Stimulated activated CD4-positive, alpha-beta T cell treated with anti-CD3 and anti-CD28 coated beads, Interleukin-4, amount 100 ng/mL, for 48 hours (primary cell): ENCODE measurements at places on chromosomes 12 and 14.

DNA sequence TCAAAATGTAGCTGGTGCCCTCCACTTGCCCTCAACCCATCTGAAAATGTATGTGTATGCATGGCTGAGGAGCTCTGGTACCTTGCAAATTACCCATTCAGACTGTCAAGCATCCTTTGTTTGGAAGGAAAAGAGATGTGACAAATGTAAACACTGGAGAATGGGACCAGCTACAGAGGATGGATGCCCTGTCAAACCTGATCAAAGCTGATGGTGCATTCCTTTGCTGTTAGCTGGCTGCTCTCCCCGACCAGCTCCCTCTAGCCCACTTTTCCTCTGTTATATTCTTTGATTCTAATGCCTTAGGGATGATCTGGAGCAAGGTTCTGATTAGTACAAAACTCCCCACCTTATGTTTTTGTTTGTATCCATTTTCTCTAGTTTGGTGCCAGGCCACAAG is 310.3 kb downstream of the C12orf75 start:
- no peak for DNase-seq

GRCh38 chr12:48925304-48926011 is at the start of gene FKBP11:
Gene FKBP11 (minus strand): TSS chr12:48925492. CDS start chr12:48925428, 64 bp downstream.
- DNase-seq = peak; percentile 58

DNA sequence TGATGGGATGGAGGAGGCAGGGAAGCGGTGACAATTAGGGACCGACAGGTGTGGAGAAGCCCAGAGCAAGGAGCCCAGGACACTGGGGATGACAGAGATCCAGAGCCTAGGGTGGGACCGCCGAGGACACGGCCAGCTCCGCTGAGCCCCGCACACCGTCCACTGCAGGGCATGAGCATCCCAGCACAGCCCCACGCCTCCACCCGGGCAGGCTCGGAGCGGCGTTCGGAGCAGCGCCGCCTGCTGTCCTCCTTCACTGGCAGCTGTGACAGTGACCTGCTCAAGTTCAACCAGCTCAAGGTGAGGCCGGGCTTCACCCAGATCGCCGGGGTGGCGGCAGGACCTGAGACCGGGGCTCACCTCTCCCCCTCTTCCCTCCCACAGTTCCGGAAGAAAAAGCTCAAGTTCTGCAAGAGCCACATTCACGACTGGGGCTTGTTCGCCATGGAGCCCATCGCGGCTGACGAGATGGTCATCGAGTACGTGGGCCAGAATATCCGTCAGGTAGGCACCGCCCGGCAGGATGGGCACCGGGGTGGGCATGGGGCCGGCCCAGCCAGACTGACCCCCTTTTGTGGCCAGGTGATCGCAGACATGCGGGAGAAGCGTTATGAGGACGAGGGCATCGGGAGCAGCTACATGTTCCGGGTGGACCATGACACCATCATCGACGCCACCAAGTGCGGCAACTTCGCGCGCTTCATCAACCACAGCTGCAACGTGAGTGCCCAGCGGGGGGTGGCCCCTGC is 23.7 kb downstream of the SETD1B start:
- no peak for DNase-seq

DNA sequence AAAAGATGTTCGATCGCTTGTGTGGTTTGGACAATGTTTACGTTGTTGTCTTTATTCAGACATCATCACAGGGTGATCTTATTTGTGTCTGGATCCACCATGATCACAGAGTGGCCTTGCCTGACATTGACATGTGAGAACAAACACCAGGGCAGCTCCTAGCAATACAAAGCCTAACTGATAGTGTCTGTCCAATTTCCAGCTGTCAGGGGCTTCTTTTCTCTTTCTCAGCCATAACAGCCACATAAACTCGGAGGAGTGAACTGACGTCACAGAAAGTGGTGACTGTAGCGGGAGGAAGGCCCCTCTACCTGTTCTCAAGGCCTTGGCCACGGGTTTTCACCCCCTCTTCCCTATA is 5.8 kb upstream of the SLC6A13 start:
- DNase-seq = no peak

- no peak for DNase-seq
Measured at GRCh38 chr12:33602515-33602914, 162.9 kb upstream of the SYT10 start.

DNA sequence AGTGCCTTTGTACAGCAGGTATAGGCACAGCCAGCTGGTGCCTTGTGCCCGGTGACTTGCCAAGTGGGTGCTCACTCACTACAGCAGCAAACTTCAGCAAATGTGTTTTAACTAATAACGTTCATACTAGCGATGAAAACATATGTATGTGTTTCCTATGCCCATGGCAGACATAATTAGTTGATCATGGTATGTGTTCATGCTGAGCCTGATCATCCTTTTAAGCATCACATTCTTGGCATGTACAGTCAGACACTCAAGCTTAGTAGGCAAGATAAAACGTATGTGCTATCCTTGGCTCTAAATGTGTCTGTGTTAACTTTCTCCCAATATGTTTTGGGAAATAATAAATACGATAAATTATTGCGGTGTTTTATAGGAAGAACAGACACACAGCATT is 55.6 kb downstream of the RASSF8 start:
- no peak for DNase-seq
